Osteoblast (primary cell): ENCODE measurements at places on chromosomes 16 and 17. TPM values are rescaled to one million over a fixed set of nuclear protein-coding genes. Genes with fewer than 3 reads are reported as not detected.

The TRAP1 gene
- total RNA-seq = 46.9 and 56.5 TPM in 2 replicates

The SLC47A2 gene
- total RNA-seq = not detected in 2 replicates

The NXPH3 gene
- 1.8 and 3.3 TPM in 2 replicates for total RNA-seq

The PERCC1 gene
- not detected in 2 replicates for total RNA-seq

The LDAF1 gene
- 65.5 and 92.5 TPM in 2 replicates for total RNA-seq

The PRKCB gene
- total RNA-seq = under 0.01 TPM in 2 replicates

The TAOK2 gene
- total RNA-seq = 37.1 and 39.1 TPM in 2 replicates

The FN3K gene
- 2.9 and 4.4 TPM in 2 replicates for total RNA-seq

The OR4D1 gene
- total RNA-seq = not detected in 2 replicates

The TBX2 gene
- 10.3 and 11.6 TPM in 2 replicates for total RNA-seq

The CACNA1H gene
- total RNA-seq = under 0.01 TPM in 2 replicates

The TPSAB1 gene
- total RNA-seq = not detected in 2 replicates

The TOM1L1 gene
- total RNA-seq = 40.2 and 44.2 TPM in 2 replicates

The SLC2A4 gene
- under 0.01 and 0.29 TPM in 2 replicates for total RNA-seq

The MILR1 gene
- total RNA-seq = 12.3 and 27.7 TPM in 2 replicates
